Suppressor macrophage treated with lipopolysaccharide for 1 hour (primary cell): ENCODE measurements at places on chromosomes 7 and 10.

DNA sequence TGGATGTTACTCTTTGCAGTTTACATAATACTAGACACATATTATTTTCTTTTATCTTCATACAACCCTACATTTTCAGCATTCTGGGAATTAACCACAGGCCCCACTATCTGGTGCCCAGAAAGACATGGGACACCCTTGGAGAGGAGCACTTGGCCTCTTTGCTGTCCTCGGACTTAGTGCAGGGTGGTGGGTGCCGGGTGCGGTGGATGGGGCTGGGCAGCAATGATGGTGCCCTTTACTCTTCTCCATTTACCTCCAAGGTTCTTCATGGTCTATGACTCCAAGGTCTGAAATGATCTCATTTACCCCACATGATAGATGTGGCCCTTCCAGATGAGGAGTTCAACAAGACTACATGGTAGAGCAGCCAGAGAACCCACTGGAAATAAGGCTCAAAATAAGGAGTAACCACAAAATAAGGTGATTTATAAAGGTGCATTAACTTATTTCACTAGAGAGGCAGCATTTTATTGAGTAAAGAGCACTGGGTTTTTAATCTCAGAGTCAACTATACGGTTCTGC lies 56.2 kb upstream of the IGFBP3 start:
- no peak for DNase-seq

DNA sequence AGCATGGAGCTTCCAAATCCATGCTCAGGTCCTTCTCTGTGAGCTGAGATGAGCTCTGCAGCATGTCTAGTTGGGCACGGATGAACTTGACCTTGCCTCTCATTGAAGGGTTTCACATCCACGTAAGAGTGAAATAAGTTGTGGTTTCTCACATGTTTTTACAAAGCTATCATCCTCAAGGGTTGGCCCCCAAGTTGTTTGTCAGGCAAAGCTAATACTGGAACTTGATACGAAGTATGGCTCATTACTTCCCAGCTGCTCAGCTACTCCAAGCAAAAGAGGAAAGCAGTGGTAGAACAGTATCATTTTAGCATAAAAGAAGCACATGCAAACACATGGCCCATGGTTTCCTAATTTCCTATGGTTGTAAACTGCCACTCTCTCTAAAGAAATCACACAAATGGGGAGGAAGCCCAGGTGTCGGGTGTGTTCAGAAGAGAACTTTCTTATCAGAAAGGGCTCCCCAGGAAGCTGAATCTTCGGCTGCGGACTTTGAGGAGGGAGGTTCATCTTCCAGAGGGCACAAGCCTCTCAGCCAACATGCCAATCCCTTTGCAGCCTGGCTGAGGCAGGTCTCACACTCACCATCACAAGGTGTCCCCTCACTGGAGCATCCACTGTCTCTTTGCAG lies 45.3 kb downstream of the PDLIM1 start:
- DNase-seq = no peak

- peak; percentile 58 for DNase-seq
These were observed 181.7 kb downstream of the TCF7L2 start for GRCh38 chr10:113131613-113132261.

DNA sequence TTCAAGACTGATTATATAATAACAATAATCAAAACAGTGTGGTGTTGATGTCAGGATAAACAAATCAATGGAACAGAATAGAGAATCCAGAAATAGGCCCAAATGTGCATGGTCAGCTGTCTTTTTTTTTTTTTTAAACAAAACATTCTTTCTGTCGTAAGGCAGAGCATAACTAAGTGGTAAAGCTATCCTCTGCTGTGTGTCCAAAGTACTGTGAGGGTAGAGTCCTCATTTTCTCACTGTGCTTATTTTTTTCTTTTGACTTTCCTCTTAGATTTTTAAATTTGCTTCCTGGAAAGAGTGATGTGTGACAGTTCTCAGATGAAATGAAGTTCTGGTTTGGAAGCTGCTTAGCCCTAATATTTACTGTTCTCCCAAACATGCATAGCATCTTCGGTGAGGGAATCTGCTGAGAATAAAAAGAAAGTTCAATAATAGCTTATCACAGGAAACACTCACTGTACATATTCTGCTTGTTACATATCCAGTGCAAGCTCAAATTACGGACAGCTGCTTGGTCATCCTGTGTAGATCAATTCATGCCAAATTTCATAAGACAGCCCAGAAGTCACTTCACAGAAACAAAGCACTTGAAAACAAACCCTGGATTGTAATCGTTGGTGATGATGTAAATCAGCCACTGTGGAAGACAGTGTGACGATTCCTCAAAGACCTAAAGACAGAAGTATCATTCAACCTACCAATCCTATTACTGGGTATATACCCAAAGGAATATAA lies 423.9 kb downstream of the NEBL start:
- no peak for DNase-seq

DNA sequence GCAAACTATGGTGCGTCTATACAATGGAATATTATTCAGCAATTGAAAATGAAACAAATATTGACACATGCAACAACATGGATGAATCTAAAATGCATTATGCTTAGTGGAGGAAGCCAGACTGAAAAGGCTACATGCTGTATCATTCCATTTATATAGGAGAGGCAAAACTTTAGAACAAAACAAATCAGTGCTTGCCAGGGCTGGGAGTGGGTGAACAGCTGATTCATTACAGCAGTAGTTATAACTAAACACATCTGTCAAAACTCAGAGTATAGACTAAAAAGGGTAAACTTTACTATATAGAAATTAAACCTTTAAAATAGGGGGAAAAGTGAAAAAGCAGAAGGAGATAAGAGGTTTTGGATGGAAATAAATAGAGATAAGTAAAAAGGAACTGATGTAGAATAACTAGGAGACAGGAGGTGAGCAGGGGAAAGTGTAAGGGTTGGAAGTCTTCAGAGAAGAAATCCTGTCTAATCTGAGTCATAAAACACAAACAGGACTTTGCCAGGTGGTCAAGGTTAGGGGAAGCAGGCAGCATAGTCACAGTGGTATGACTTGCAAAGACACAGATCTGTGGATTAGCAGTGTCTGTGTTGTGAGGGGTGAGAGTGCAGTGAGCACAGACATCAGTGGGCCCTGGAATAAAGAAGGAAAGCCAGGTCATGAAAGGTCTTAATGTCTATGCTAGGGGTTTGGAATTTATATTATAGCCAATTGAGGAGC lies 349.8 kb downstream of the PHTF2 start:
- DNase-seq = no peak

- no peak for DNase-seq
These were observed 5.0 kb downstream of the TRUB1 start for GRCh38 chr10:114943000-114943399.

GRCh38 chr10:122336332-122336731 lies 38.2 kb upstream of the PLEKHA1 start:
- DNase-seq = no peak

DNA sequence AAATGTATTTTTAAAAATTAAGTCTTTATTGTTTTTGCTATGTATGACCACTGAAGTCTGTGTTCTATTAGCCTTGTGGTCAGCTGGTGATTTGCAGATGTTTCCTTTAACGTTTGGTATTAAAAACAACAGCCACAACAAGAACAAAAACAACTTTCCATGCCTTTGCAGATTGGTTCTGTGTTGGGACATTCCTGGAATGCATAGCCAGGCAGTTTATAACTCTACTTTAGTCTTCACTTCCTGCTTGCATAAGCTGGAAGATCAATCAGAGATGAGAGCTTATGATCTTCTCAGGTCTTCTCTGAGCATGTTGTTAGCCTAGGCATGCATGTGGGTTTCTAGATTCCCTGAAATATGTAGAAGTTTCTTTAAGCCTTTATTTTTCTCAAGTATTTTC lies 58.9 kb upstream of the SEMA3C start:
- DNase-seq = no peak

DNA sequence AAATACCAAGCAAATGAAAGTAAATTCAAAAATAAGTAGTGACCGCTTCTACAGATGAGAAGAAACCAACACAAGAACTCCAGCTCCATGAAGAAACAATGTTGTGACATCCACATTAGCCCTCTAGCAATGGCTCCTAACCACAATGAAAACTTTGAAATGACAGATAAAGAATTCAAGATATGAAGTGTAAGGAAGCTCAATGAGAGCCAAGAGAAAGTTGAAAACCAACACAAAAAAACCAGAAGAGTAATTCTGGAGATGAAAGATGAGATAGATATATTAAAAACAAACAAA lies 68.2 kb upstream of the DDC start:
- no peak for DNase-seq

DNA sequence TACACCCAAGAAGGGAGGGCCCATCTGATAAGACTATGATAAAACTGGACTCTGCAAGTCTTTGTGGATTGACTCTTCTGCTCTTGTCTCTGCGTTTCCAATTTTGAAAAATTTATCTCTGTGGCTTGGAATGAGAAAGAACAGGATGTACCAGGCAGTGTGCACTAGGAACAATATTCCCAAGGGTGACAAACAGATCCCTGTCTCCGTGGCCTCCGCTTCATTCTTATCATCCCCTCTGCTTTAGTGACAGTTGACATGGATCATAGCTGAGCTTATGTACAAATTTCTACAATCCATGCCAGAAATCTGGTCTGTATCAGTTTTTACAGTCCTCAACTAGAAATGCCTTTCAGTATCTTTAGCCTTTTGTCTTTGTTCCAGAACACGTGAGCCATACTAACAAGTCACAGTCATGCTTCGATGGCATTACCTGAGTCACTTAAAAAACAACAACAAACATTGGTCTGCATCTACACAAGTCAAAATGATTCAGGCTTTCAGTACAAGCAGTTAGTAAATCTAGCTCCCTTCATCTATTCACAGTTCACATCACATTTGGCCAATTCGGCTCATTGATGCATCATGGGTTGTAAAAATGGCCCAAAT lies 393.6 kb upstream of the CELF2 start:
- DNase-seq = no peak

DNA sequence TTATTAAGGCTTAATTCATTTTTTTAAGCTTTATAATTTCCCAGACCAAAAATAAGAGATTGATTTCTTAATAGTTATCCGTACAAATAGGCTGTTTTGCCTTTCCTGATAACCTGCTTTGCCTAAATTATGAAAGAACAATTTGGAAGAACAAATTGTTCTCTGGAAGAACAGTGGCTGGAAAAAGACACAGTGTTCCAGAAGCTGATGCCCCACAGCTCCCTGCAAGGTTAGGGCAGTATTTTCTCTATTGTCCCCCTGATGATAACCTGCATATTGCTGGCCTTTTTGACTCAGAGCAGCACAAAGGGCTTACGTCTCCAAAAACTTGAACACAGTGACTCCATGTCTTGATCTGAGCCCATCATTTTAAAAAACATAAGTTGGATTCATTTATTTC lies 151.5 kb downstream of the CSTF2T start:
- DNase-seq = no peak

DNA sequence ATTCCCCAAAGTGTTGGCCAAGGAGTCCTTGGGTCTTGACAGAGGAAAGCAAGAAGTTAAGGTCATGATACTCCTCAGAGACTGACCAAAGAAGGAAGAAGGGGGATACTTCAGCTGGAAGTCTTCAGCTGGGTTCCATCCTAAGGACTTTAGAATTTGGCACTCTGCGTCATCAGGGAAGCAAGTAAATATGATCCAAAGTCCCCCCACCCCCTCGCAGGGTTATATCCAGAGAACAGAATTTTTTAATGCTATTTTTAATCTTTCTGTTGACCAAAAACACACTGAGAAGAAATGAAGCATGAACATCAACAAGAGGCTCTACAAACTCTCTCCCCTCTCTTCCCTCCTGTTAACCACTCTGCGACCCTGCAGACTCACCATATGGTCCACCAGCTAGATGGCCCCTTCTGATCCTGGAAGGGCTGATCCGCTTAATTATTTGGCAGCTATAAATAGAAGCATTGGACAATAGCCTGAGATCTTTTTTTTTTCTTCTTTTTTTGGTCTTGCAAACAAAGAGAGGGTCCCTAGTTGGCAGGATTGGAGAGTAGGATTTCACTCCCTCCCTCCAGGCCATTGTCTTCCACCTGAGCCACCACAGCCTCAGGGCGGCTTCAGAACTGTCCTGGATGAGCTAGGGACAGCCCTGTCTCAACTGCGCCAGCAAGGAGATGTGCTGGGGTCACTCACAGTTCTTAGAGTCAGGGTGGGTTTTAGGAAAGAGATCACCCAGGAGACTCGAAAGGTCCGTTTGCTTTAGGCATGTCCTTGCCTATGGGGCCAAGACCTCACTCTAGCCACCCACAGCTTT lies 196.0 kb downstream of the KCNMA1 start:
- no peak for DNase-seq

GRCh38 chr7:7517754-7518153 lies 17.9 kb downstream of the COL28A1 start:
- DNase-seq = peak; percentile 29

DNA sequence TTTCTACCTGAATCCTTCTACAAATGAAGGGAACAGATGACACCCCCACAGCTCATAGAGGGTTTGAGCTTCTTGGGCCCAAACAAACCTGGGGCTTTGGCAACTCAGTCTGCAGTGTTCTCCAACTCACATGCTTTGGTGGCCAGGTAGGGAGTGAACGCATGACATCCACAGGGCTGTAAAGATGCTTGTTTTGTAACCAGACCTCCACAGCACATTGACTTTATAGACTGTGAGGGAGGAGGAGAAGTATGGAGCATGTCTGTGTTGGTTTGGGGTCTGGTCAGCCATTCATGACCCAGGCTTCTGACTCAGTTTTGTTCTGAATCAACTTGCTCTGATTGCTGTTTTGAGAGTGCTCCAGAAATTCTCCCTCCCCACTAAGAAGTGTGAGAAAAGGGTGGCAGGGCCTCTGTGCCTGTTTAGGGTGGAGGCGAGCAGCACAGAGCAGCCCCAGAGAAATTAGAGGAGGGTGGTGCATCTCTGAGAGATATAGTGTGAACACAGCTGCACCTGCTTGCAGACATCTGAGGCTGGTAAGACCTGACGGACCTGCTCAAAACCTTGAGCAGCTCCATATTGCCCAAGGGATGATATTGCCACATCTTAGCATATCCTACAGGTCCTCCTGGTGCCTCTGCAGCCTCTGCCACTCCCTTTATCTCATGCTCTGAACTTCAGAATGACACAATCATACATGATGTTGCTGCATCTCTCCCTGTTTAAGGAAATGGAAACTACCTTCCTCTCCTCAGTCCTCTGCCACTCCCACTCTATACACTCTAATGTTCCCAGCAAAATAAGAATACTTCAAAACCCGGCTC lies 287.7 kb downstream of the ABCA13 start:
- DNase-seq = no peak

- DNase-seq = no peak
These were observed 86.0 kb downstream of the NEBL start for GRCh38 chr10:20811131-20811530.

- DNase-seq = no peak
These were observed 1.2 kb downstream of the CFAP69 start for GRCh38 chr7:90246171-90246570.

DNA sequence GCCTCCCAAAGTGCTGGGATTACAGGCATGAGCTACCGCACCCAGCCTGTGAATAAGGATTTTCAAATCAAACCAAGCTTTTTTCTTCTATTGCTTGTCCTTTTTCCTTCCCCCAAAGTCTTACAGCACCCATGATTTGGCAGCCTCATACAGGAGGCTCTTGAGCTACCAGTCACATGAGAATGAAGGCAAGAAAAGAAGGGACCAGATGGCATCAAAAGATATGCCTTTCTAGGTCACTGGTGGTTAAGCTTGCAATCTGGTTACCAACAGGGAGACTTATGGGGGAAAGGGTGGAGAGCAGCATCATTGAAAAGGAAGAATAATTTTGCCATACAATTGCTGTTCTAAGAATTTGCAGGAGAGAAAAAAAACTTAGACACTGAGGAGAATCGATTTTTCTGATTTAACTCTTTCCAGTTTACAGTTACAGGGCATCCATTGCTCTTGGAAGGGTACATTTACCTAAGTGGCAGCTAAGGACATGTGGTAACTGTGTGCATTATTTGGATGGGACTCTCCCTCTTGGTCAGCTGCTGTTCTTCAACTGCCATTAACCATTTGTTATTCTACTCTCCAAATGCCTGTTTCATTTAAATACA lies 29.5 kb downstream of the SMNDC1 start:
- DNase-seq = no peak
